ENCODE measurements at places on chromosomes 7 and 10.

DNA sequence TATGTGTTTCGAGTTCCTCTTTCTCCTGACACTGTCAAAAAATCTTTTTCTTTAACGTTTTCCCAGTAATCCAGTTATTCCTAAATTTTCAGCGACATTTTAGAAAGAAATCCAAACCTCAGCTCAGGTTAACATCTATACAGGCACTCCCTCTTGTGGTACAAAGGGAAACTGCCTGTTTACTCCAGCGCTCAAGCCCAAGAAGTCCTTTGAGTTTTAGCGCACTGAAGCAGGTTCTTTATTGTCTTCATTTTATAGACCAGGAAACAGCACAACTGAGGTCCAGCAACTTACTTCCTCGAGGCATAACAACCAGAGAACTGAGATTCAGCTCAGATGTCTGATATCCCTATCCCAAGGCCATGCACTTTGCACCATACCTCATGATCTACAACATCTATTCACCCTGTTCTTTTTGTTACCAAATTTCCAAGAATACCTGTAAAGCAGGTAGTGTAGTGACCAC lies 287.2 kb upstream of the MKLN1 start:
- DNase-seq: no peak

GRCh38 chr10:94104316-94105000 lies 110.7 kb downstream of the PLCE1 start:
- no peak for DNase-seq

- DNase-seq: no peak
Measured at GRCh38 chr10:132439424-132440163, 42.6 kb downstream of the PWWP2B start.

DNA sequence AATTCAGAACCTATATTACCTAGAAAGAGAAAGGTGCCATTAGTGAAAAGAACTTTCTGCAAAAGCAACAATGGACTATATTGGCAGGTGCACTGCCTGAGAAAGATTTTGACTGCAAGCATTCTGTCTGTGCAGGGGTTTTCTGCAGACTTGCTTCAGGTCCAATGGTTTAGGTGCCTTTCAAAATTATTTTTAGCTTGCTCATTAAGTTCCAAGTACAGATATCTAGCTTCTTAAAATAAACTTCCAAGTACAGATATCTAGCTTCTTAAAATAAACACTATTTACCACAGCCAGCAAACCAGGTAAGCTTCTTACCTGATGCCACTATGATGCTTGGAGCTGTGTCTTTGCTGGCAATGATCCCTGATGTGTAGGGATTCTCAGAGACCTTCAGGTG lies 485.2 kb downstream of the SORCS1 start:
- no peak for DNase-seq

GRCh38 chr7:143242306-143242705 lies 20.5 kb downstream of the TAS2R40 start:
- no peak for DNase-seq

DNA sequence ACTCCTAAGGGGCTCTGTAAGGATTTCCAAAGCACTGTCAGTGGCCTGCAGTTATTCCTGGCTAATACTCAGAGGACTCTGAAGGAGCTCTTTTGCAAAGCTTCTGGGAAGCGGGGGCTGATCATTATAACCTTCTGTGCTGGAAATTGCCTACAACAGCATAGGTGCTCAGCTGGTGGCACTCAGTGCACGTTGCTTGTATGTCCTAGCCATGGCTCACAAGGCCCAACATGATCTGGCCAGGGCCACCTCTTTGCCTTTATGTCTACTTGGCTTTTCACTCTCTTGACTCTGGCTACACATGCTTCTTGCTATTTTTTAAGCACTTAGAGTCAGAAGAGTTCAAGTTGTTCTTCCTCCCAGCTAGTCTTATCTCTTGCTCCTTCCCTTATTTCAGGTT lies 17.5 kb downstream of the LAMB4 start:
- DNase-seq: no peak

GRCh38 chr7:45917064-45917463 lies 4.0 kb downstream of the IGFBP3 start:
- DNase-seq: no peak

DNA sequence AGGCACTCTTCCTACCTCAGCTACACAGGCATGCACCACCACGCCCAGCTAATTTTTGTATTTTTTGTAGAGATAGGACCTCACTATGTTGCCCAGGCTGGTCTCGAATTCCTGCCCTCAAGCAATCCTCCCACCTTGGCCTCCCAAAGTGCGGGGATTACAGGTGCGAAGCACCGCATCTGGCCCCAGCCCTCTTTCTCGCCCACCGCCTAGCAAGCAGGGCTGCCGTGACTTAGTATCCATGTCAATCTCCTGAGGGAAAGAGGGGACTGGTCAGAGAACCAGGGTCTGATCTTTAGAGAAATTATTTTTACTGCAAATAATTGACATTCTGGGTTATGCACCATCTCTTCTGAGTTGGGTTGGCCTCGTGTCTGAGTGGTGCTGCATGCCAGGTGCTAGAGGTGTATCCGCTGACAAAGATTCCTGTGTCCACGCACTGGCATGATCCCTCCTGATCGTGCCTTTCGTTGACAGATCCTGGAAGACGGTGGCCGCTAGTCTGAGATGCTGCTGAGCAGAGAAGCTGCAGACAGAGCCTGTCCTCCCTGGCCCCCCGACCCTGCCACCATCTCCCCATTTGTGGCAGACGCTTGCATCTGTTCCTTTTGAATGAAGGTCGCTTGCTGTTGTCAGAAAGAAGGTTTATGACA lies 22.7 kb downstream of the WIPI2 start:
- DNase-seq: no peak

DNA sequence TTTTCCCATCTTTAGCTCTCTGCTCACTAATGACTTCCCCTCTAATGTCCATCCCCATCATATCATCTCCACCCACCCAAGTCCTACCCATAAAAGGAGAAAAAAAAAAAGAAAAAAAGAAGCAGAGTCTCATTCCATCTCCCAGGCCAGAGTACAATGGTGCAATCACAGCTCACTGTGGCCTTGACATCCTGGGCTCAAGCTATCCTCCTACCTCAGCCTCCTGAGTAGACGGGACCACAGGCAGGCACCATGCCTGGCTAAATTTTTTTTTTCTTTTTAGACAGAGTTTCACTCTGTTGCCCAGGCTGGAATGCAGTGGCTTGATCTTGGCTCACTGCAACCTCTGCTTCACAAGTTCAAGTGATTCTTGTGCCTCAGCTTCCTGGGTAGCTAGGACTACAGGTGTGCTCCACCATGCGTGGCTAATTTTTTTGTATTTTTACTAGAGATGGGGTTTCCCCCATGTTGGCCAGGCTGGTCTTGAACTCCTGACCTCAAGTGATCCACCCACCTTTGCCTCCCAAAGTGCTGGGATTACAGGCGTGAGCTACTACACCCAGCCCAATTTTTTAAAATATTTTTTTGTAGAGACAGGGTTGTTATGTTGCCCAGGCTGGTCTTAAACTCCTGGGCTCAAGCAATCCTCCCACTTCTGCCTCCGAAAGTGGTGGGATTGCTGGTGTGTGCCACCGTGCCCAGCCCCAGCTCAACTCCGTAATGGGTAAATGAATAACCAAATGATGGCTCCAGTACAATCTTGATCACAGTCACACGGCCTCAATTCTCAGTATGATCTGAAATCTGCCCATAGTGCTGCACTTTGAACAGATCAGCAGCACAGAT lies 24.6 kb upstream of the SGMS1 start:
- DNase-seq: no peak

- DNase-seq: no peak
Measured at GRCh38 chr10:76915316-76915715, 722.3 kb downstream of the KCNMA1 start.

DNA sequence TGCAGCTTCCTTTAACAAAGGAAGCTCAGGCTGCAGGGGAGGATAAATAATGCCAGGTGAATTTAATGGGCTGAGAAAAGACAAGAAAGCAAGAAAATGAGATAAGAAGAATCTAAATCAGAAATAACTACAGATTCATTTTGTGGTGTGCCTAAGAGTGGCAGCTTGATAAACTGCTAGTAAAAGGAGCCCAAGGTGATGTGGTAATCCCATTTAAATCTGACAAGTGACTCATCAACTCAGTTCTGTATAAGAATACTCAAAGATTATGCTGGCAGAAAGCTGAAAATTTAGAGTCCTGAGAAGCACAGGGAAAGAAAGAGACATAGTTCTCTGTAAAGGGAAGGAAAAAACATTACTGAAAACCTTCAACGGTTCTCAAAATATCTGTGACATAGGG lies 109.4 kb upstream of the PDE1C start:
- no peak for DNase-seq

- no peak for DNase-seq
Measured at GRCh38 chr7:100570954-100571828, 2.5 kb downstream of the SAP25 start.

- no peak for DNase-seq
Measured at GRCh38 chr10:98383869-98384268, 31.1 kb downstream of the PYROXD2 start.

DNA sequence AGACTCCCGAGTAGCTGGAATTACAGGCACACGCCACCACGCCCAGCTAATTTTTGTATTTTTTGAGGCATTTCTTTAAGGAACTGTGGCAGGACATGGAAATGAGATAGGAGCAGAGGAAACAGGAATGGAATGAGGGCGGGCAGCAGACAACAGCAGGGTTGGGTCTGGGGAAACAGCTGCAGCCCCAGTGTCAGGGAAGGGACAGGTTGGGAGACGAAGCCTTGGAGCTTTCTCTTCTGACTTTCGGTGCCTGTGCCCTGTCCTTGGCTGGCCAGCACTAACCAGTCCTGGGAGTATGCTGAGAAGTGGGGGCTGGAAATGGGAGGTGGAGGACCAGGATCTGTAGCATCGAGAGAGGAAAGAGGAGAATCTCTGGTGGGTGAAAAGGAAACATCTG lies 47.4 kb downstream of the ATOH7 start:
- no peak for DNase-seq

DNA sequence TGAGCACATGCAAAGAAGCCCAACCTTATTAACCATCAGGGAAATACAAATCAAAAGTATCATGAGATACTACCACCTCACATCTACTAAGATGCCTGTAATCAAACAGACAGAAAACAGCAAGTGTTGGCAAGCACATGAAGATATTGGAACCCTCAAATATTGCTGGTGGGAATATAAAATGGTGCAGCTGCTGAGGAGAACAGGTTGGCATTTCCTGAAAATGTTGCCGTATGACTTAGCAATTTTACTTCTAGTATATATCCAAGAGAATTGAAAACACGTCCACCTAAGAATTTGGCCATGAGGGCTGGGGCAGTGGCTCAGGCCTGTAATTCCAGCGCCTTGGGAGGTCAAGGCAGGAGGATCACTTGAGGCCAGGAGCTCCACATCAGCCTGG lies 39.4 kb upstream of the TNRC18 start:
- no peak for DNase-seq

GRCh38 chr10:99944860-99945259 lies 64.9 kb downstream of the DNMBP start:
- DNase-seq: no peak

DNA sequence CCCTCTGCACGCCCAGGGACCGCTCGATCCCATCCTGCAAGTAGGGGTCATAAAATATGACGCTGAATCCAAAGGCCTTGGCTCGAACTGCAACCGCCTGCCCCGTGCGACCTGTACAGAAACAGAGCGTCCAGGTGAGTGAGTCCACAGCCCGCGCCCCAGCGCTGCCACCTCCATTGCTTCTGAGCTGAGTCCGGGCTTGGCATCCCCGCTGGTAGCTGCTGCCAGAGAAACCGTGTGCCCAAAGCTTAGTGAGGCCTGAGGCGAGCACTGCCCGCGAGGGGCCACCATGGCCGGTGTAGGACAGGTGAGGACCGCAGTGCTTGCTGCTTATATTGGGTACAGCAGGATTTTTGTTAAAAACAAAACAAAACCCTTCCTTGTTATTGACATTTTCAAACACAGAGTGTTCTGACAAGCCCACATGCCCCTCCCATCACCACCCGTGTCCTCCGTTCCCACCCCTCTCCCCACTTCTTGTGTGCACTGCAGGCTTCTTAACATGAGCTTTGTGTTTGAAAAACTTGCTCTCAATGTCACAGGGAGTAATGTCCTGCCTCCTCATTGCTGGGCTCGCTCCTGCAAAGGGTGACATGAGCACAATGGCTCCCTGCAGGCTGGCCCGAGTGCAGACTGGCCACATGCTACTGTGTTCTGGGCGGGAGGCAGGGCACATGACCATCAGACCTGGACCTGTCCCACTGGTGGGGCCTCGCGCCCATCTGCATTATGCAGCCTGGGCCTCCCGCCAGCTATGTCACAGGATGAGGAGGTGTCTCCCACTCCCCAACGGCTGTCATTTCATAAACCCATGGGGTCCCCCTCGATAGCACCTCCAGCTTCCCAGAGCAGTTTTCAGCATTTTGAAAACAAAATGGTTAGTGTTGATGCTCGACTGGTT lies 52.9 kb downstream of the ZRANB1 start:
- no peak for DNase-seq

Data from GM18507 (cell line).